ENCODE measurements at places on chromosomes 13 and 19.

DNA sequence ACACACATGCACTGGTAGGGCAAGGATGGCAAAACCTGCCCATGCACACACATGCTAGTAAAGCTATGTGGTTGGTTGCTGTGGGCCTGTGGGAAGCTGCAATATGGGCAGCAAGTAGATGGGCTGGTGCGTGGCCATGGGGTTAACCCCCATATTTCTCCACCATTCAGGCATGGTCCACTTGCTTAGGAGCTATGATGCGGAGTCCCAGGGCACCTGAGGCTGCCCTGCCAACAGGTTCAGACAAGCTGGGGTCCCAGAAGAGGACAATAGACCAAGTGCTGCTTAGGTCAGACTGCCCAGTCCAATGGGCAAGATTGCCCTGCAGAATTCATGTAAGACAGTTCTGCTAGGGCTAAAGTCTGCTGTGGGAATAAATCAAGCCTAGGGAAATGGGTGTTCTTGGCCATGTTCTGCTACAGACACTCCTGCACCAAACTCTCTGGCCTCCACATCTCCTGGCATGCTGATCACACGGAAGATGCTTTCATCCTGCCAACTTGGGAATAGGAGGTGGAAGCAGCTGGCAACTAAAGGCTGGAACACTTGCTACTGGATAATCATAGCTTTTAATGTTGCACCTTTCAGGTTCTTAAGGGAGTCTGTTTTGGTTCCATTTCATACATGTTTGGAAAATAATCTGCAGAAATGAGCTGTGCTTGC lies 646.3 kb upstream of the SLITRK1 start:
- no peak for DNase-seq

DNA sequence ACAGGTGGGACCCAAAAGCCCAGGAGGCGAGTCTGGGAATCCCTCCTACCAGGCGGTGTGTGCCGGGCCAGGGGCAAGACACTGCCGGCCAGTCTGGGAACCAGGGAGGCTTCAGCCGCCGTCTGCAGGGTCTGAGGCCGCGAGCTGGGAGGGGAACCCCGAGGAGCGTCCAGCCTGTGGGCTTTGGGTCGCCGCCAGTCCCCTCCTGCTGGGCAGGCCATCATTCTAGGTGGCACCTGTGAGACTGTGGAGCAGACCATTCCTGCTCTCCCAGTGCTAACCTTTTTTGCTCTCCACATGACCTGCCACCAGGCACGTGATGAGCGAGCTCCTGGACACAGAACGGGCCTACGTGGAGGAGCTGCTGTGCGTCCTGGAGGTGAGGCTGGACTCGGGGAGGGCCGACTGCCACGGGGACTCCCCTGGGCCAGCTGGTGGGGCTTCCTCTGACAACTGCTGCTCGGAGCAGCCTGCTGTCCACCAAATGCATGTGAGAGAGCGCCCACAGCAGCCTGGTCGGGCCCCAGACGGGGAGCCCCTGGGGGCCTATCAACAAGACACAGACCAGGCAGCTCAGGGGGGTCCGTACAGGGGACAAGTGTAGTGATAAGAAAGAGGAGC lies 24.6 kb upstream of the F7 start:
- no peak for DNase-seq

- DNase-seq, result no peak
These were observed 49.6 kb upstream of the RAP2A start for GRCh38 chr13:97384371-97384770.

GRCh38 chr13:26502826-26503225 lies 54.7 kb upstream of the WASF3 start:
- DNase-seq, result no peak

DNA sequence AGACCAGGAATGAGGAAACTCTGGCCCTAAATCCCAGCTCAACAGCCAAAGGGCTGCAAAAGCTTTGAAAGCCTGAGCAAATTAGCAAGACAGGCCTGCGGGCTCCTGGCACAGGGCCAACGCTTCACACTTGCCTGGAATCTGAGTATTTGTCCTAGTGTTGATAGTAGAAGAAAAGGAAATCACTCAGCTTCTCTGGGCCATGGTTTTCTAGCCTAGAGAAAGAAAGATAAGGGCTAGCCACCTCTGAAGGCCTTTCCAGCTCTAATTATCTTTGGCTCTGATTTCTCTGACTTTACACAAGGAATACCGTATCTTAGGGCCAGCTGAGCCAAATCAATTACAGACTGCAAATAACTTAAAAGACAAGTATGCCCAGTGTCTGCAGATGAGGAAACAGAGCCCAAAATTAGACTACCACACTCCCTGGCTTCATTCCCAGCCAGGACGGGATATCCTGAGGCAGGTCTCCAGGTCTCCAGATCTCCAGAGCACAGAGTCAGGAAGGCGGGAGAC lies 69.6 kb downstream of the STK24 start:
- no peak for DNase-seq

- no peak for DNase-seq
These were observed 2.3 kb downstream of the GRK1 start for GRCh38 chr13:113669231-113669754.

- no peak for DNase-seq
These were observed 79.6 kb upstream of the POMP start for GRCh38 chr13:28579322-28579721.

- no peak for DNase-seq
These were observed 3.9 kb downstream of the MYO1F start for GRCh38 chr19:8573316-8573715.

- no peak for DNase-seq
These were observed 84.7 kb downstream of the SHISA2 start for GRCh38 chr13:25967144-25967543.

GRCh38 chr13:113413178-113413897 lies 40.0 kb downstream of the ADPRHL1 start:
- no peak for DNase-seq

- no peak for DNase-seq
These were observed 19.1 kb downstream of the PEX11G start for GRCh38 chr19:7469669-7470285.

GRCh38 chr13:77776704-77777103 lies 79.2 kb downstream of the SLAIN1 start:
- DNase-seq, result no peak

GRCh38 chr13:89454681-89455080 lies 1783.5 kb downstream of the SLITRK5 start:
- DNase-seq, result no peak

- no peak for DNase-seq
These were observed 38.6 kb upstream of the CD33 start for GRCh38 chr19:51186323-51186722.

DNA sequence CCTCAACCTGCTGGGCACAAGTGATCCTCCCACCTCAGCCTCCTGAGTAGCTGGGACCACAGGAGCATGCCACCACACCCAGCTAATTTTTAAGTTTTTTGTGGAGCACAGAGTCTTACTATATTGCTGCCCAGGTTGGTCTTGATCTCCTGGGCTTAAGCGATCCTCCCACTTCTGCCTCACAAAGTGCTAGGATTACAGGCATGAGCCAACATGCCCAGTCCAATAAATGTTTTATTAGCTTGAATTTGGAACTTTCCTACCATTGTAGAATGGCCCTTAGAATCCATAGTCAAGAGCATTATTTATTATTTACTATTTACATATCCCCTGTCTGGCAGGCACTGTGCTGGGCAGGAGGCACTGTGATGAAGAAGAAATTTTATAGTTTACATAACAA lies 39.6 kb upstream of the CLDN10 start:
- DNase-seq, result no peak

DNA sequence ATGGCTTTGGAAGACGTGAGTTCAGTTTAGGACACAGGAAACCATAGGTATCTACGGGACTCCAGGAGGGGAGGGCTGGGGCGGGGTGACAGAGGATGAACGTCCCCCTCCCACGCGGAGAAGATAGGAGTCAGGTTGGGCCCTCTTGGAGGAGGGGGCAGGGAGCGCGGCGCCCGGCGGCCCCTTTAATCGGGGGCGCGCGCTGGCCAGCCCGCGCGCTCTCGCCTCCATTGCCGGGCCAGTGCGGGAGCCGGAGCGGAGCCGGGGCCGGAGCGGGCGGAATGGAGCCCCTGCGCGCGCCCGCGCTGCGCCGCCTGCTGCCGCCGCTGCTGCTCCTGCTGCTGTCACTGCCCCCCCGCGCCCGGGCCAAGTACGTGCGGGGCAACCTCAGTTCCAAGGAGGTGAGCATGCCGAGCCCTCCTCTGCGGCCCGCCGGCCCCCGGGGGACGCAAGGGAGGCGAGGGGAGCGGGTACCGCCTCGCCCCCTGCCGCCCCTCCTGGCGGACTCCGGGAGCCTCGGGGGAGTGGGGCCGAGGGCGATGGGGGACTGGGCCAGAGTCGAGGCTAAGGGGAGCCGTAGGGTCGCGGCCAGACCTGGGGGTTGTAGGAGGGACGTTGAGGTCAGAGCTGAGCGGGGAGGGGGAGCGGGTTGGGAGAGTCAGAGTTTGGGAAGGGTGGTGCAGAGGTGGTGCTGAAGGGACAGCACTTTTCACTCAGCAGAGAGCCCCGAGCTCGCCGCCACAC lies at the start of gene TMEM145:
Gene TMEM145 (plus strand): TSS at position 214 of the 744 bp plus-strand sequence. CDS start 68 bp downstream, at position 282.
- DNase-seq, result no peak

DNA sequence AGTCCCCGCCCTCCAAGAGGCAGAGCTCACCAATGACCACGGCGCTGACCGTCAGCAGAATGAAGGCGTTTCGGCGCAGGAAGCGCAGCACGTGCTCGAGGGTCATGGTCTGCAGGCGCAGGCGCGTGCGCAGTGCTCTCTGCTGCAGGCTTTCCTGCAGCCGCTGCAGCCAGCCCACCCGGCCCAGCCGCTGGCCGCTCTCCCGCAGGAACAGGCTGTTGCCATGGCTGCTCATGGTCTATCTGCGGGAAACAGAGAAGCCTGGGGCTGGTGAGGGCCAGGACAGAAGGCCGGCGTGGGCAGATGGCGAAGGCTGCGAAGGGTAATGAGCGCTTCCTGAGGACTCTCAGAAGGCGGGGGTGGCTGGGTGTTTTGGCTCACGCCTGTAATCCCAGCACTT lies 7.0 kb downstream of the SLC1A6 start:
- no peak for DNase-seq

DNA sequence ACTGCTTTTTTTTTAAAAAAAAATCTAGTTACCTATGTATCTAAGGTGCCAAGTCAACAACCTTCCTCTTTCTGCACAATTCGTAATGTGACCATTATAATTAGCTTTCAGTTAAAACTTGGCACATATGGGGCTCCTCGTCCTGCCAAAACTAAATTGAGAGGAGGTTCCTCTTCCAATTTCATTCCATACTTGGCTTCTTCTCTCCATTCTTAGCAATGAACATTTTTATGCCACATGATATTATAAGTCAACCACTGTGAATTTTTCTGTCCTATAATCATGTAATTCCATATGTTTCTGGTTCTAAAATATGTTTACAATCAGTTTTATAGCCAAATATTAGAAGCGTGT lies 177.0 kb downstream of the DCLK1 start:
- DNase-seq, result no peak

- no peak for DNase-seq
These were observed 261.7 kb downstream of the MTUS2 start for GRCh38 chr13:29081697-29082440.

GRCh38 chr13:27972478-27972820 lies 3.3 kb upstream of the CDX2 start:
- no peak for DNase-seq

GRCh38 chr19:33449799-33450198 lies 71.8 kb downstream of the PEPD start:
- no peak for DNase-seq

DNA sequence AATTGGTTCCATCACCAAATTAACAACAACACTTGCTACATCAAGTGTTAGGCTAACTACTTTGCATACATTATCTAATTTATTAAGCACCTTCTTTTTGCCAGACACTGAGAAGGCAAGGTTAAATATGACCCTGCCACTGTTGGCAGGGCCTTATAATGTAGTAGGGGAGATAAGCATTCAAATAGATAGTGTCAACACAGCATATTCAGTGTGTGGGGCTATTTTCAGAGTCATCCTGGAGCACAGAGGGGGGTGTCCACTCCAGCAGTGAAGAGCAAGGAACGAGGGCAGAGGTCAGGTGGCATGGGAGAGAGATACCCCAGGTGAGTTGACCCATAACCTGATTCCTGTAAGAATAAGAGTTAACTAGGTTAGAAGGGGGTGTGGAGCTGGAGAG lies 121.6 kb downstream of the COG6 start:
- DNase-seq, result no peak

DNA sequence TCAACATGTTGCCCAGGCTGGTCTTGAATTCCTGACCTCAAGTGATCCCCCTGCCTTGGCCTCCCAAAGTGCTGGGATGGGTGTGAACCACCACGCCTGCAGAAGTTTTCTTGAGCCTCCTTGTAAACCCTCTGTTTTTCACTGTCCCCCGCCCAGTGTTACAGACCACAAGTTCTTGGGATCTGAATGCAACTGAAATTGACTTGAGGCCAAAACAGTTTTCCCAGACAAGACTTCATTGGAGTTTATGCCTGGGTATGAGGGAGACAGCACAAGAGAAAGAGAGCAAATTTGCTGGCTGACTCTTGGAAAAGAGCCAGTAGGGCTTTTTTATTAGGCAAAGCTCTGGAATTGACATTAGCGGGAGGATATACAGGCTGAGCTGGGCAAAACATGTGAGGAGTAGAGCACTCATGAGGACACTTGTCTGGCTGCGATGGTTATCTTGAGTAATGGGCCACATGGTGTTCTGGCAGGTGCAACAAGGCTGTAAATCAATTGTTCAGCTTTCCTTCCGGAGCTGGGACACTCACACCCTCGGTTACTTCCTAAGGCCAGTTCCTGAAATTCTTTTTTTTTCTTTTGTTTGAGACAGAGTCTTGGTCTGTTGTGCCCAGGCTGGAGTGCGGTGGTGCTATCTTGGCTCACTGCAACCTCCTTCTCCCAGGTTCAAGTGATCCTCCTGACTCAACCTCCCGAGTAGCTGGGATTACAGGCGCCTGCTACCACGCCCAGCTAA lies 12.7 kb upstream of the HNRNPL start:
- DNase-seq, result no peak

GRCh38 chr19:54254195-54254906 lies 2.7 kb downstream of the LILRB5 start:
- no peak for DNase-seq

- no peak for DNase-seq
These were observed 75.5 kb downstream of the TNFSF13B start for GRCh38 chr13:108345016-108345415.

DNA sequence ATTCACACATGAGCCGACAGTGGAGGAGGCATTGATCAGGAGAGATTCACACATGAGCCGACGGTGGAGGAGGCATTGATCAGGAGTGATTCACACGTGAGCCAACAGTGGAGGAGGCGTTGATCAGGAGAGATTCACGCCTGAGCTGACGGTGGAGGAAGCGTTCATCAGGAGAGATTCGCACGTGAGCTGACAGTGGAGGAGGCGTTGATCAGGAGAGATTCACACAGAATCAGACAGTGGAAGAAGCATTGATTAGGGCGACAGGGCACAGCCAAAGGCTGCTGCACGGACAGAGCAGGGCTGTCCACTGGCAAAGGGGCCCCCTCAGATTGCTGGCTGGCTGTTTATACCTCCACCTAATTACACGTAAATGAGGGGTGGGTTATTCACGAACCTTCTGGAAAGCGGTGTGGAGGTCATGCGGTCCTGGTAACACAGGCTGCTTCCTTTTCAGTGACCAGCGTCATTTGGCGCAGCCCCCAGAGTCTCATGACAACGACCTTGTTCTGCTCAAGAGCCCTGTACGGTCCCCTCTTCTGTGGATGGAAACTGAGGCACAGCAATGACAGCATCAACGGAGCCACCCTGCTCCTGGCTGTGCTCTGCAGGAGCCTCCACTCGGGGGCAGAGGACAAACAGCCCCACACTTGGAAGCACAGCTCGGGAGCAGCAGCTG lies 50.6 kb upstream of the GAS6 start:
- no peak for DNase-seq

Measured in stimulated activated CD4-positive, alpha-beta T cell treated with anti-CD3 and anti-CD28 coated beads, Interleukin-15, amount 100 ng/mL, for 1 hour (primary cell).